Activated naive CD4-positive, alpha-beta T cell treated with anti-CD3 and anti-CD28 coated beads, Interleukin-2, amount 50 U/mL, for 16 hours (primary cell): ENCODE measurements at places on chromosomes 6 and 20.

DNA sequence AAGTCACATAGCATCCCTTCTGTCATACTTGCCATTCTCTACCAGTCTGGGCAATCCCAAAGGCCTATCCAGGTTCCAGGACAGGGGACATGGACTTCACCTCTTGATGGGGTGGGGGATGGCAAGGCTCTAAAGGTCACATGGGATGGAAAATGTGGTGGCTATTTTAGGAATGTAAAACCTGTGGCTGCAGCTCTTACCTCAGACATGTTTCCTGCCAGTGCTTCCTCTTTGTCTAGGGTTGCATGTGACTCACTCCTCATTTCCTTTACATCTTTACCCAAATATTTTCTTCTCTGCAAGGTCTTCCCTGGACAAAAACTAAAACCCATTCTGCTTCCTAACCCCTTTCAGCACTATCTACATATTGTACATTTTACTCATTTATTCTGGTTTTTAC lies 135.7 kb downstream of the BTBD3 start:
- no peak for DNase-seq

DNA sequence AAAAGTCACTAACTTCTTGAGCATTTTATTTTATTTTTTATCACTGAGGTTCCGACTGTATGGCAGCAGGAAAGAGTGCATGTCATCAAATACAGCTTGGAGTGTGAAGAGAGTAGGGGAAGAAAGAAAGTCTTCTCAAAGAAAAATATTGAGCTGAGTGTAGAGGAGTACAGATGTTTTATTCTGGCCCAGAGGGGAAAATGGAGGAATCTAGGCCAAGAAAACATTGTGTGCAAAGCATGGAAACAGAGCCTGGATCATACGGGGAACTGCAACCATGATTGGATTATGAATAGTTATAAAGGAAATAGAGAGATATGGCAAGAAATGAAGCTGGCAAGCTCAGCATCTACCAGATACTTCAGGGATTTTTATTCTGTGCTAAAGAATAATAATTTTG lies 104.2 kb upstream of the SCGN start:
- no peak for DNase-seq

DNA sequence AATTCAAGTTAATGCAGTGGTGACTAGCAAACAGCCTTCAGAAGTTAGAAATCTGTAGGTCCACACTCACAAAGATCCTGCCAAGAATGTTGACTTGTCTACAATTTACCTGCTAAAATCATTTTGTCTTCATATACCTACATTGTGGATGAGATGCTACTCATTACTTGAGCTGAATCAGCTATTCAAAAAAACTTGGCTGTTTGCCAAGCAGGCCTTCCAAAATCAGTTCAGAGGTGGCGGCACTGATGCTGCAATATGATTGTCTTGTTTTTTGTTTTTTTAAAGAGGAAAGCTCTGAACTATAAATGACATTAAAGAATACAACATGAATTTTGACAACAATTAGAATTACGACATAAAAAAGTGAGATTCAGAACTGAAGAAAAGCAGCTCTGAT lies 354.7 kb upstream of the KHDRBS2 start:
- DNase-seq: no peak

- no peak for DNase-seq
These were observed 287.0 kb upstream of the RSPO3 start for GRCh38 chr6:126831461-126831860.

DNA sequence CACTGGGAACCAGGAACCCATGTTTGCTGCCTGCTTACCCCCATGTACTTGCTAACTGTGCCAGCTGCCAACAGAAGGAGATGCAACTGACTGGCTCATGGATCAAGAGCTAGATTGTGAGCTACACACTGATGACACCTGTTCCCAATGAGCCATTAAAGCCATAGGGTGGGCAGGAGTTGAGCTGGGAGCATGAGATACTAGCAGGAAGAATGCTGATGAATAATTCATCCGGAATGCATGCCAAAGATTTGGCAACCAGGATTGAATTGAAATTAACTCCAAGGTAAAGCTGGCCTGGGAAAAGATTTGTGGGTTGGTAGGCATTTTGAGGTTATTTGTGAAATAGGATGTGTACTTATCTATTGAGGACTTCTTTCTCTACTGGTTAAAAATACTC lies 631.1 kb downstream of the KIF16B start:
- DNase-seq: no peak

DNA sequence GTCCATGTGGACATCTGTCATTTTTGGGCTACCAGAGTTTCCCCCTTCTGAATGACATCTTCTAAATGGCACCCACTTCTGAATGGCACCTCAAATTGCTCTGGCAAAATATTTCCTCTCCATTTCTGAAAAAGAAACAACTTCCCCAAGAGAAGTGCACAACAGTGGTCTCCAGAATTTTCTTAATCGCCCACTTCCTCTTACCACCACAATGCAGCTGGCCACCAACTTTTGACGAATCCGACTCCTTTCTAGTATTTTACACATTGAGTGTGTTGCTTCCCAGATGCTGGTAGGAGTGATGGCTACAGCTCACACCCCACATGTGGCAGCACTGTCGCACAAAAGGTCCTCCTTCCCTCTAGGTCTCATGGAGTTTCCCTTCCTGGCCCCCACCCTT lies 216.1 kb downstream of the FOXA2 start:
- DNase-seq: no peak

- no peak for DNase-seq
These were observed 23.9 kb downstream of the PPP1R16B start for GRCh38 chr20:38829296-38829875.

DNA sequence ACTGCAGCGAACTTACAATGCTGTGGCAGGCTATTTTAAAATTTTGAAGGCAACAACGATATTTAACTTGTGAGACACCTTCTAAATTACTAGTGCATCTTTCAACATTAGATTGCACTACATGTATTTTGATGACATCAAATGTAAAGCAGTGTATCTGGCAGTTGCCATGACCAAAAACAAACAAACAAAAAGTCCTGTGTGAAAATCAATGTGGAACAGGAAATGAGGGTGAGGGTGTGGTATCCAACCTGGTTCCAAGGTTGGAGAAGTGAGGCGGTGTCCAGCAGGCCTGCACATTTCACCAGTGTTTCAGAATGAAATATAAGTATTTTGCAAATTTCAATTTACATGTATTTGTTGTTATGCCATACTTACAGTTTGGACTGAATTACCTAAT lies 112.0 kb downstream of the LAMP5 start:
- DNase-seq: no peak

GRCh38 chr20:49646126-49646525 lies 67.6 kb downstream of the B4GALT5 start:
- no peak for DNase-seq

- DNase-seq: no peak
These were observed 20.4 kb downstream of the UTRN start for GRCh38 chr6:144305567-144305966.

DNA sequence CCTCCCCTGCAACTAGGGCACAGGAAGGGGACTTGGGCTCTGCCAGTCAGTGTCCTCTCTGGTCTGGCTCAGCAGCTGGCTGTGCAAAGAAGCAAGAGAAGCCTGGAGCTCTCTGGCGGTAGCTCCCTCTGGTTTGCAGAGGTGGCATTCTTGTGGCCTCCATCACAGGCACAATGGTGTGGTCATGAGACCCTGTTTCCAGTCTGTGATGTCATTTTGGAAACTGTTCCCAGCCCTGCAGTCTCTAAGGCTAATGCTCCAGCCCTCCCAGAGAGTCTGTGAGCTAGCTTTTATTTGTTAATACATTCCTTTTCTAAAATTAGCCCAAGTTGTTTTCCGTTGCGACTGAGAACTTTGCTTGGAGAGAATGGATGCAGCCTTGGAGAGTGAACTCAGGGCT lies 69.5 kb upstream of the FOXQ1 start:
- no peak for DNase-seq

- no peak for DNase-seq
These were observed 74.0 kb upstream of the RALGAPA2 start for GRCh38 chr20:20786428-20786827.

DNA sequence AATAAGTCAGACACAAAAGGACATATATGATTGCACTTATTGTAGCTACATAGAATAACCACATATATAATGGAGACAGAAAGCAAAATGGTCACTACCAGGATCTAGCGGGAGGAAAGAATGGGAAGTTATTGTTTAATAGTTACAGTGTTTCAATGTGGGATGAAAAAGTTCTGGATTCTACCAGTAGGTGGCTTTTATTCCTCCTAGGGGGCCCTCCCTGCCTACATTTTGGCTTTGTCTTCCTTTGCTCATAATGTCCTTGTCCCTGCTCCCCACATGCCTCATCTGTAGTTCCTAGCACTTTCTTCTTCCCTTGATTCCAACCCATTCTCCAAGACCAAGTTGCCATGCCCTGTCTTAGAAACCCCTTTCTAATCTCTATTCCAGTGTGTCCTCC lies 16.3 kb downstream of the ZNF133 start:
- DNase-seq: no peak
